Posterior vena cava (tissue), 2 donors: ENCODE measurements at places on chromosomes 11 and 22. TPM values are rescaled to one million over a fixed set of nuclear protein-coding genes. Genes with fewer than 3 reads are reported as not detected.

DNA sequence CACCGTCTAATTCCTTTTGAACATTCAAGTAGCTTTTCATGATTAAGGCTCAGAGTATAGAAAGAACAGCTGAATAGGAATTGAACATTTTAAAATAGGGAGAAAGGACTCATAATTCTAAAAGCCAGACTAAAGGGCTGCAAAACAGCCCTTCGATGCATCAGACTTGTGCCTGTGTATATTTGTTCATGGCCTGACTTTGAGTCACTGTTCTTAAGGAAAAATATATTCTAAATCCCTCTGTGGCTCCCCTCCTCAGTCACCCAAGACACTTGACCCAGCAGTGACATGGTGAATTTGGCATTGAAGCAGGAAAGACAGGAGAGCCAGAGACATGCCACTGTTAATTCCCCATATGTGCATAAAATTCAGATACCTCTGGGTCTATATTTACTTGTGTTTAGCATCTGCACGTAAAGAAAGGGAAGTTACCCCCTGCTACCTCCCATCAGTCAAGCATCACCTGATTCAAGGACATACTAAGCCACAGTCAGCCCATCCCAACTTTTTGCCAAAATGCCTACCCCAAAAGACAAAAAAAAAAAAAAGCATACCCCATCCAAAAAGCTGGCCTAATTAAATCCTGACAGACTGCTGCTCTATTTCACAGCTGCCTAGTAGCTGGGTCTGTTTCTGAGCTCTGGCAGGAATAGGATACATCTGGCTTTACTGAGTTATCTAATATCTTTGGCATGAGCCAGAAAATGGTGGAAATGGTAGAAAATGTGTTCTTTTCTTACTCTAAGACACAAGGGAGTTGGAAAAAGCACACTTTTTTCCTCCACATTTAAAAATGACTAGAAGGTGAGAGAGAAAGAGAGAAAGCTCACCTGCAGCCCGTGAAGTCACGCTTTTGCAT, 93.5 kb downstream of the COMMD9 start:
- no peak for DNase-seq

The IGF2 gene
- total RNA-seq = 323 TPM

GRCh38 chr11:20596205-20597153, 2.9 kb upstream of the SLC6A5 start:
- DNase-seq = no peak

DNA sequence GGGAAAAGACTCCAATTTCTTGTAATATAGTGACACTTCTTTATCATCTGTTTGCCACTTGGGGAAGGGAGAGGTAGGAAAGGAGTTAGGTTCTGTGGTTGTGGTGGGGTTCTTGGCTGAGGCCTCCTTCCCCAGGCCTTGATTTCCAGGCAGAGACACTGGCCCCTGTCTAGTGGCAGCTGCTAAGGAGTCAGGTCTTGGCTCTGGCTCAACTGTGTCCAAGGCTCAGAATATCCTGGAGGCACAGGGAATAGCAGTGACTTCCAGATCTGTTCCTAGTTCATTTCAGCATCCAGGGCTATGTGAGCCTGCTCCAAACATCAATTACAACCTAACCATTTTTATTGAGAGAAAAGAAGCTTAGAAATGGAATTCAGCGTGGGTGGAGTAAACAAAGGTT, 29.5 kb downstream of the PPFIBP2 start:
- no peak for DNase-seq

GRCh38 chr11:465896-466530, 15.9 kb downstream of the PTDSS2 start:
- DNase-seq = no peak

The PLEKHA7 gene
- total RNA-seq = 9.0 TPM

The SHANK3 gene
- total RNA-seq = 24.2 TPM

DNA sequence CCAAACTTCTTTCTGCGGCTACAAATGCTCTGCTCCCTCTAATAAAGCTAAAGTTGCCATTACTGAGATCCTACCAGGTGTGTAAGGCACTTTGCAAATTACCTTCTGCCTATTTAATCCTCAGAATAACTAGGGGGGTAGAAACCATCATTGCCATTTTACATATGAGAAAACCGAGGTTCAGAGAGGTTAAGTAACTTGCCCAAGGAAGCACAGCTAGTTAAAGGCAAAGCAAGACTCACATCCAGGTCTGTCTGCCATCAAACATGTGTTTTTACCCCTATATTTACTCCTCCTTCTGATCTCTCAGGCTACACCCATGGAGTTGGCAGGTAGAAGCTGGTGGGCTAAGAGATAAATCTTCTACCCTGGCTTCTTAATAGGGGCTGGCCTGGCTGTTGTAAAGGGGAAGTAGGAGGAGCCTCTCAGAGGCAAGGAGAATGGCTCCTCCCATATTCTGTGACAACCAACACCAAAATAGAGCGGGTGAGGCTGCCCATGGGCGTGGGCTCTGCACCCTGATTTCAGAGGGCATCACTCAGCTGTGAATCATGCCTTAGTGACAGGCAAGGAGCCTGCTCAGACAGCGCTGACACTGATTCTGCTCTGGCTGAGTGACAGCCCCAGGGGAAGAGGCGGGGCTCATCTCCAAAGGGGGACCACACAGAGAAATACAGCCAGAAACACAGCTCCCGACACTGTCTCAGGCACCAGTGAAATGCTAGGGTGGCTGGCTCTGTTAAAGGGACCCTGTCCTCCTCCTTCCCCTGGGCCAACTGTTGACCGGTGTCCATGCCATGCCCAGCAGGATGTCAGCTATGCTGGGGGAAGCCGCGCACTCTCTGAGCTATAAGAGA, 106.8 kb downstream of the ABTB2 start:
- peak; percentile 86 for DNase-seq

The PHF21B gene
- 0.38 TPM for total RNA-seq

GRCh38 chr22:27278946-27279345, 522.6 kb downstream of the MN1 start:
- DNase-seq = no peak

DNA sequence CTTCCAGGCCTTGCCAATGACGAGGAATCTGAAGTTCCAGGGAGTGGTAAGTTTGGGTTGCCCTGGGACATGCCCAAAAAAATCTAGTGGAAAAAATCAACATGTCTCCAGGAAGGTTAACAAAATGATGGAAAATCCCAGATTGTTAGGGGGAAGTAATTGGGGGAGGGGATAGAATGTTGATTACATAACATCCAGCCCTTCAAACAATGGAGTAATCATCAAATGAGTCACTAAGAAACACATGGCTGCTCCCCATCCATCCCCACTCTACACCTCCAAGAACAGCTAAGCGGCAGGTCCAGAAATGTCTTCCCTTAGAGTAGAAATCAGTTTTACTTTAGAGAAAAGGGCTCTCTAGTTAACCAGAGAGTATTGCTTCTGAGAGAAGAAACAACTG, 94.9 kb downstream of the ETS1 start:
- DNase-seq = no peak

DNA sequence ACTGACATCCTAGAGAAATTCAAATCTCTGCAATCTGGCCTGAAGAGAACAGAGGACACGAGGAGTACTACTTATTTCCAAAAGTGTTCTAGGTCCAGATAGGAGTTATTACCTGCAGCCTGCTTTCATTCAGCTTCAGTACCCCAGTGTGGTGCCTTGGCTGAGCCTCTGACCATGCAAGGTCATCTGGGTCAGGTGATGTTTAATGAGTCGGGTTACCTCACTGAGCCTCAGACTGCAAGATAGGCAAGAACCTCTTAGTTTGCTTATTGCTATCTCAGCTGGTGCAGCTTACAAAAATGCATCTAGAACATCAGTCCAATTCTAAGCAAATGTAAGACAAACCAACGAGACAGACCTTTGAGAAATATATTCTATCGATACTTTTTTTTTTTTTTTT, 9.5 kb upstream of the NF2 start:
- DNase-seq = no peak

The UBASH3B gene
- total RNA-seq = 13.0 TPM

DNA sequence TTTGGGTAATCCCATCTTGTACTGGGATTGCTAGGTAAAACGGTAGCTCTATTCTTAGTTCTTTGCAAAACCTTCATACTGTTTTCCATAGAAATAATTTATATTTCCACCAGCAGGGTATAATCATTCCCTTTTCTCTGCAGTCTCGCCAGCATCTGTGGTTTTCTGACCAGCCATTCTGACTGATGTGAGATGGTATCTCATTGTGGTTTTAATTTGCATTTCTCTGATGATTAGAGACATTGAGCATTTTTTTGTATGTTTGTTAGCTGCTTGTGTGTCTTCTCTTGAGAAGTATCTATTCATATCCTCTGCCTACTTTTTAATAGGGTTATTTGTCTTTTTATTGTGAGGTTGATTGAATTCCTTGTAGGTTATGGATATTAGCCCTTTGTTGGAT, 220.9 kb downstream of the PGR start:
- DNase-seq = no peak

DNA sequence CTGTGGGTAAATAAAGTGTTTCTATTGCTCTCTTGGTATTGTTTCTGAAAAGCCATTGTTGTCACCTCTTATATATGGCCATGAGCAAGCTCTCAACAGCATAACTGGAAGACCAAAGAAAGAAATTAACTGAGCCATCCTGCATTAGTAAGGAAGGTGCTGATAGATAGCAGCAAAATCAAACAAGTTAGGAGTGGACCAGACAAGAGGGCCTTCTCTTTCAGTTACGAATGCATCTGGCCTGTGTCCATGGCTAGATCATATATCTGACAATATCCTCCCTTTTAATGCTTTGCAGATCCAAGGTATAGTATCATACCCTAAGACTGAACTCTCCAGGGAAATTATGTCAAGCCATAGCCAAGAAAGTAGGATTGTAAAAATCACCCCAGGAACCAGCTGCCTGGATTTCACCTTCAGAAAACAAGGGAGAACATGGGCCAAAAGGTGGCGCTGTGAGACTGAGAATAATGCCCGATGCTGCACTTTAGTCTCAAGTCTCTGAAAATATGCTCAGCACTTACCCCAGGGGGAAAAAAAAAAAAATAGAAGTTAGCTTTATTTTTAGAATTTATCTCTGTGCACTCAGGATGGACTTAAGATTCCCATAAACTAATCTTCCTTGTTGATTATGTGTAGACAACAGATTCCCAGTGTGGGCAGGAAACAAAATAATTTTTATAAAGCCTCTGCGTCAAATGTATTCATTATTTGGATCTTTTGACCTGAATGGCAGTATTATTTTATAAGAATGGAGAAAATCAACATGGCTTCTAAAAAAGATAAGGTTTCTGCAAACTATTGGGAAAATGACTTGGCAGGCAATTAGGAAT, 415.1 kb downstream of the ETS1 start:
- DNase-seq = peak; percentile 91

DNA sequence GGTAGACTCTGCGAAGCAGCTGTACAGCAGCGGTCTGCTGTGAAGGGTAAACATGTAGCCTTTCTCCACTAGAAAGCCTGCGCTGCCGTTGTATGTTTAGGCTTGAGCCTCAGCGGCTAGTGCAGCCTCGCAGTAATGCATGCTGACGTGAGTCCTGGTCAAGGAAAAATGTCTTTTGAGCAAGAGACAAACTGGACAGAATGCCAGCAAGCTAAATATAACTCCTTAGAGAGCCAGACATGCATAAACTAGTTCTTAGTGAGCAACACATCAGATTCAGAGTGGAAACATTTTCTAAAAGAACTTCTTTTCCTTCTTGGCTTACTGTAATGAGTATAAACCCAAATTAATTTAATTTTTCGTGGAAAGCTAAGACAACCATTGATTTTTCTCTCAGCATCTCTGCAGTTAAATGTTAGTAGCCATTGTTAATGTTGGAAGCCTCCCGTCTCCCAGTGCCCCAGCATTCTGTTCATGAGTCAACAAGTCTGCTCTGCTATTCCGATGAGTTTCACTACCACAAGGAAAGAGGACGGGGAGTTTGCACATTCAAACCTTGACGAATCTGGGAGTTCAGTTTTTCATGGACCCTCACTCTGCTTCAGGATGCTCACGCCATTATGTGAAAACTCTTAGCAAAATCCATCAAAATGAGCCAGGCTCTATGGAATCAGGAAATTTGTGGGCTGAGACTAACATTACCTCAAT, 51.4 kb downstream of the JAM3 start:
- no peak for DNase-seq

DNA sequence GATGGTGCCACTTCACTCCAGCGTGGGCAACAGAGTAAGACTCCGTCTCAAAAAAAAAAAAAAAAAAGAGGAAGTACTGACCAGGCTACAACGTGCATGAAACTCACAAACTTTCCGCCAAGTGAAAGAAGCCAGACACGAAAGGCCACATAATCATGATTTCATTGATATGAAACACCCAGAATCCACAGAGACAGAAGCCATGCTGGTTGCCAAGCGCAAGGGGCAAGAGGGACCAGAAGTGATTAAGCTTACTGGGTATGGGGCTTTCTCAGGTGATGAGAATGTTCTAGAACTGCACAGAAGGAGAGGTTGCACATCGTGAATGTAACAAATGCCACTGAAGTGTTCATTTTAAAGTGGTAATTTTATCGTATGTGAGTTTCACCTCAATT, 60.9 kb downstream of the CELSR1 start:
- DNase-seq = no peak

- DNase-seq = no peak
Observed at GRCh38 chr11:95228081-95228749, 2.8 kb downstream of the SESN3 start.

GRCh38 chr11:69638941-69639681, 1.8 kb upstream of the CCND1 start:
- peak; percentile 98 for DNase-seq

DNA sequence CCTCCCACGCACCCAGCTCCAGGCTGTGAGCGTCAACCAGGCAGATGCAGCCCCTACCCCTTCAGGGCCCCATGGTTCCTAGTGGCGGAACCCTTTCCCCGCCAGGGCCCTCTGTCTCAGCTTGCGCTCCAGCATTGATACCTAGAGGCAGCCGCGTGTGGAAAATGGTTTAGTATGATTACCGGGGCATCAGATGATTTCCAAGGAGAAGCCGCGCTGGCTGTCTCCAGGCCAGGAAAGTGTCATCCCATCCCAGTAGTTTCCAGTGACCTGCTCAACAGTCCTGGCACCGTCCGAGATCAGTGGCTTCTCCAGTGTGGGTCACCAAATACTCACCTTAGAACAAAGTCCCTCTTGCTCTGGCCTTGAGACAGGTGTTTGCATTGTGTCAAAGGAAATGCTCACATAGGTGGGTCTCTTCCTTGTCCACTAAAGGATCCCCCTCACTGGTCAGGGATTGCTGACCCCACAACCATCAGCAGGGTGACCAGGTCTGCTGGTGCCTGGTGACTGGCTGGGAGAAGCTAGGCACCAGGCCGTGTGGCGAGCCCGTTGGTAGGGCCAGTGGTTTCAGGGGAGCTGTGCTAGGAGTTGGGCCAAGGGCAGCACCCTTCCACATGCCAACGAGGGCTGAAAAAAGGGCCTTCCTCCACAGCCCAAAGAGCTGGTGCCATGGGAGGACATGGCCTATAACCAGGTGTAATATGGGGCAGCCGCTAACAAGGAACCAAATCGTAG, 109.4 kb downstream of the MORC2 start:
- peak; percentile 51 for DNase-seq

The TYR gene
- total RNA-seq = not detected

DNA sequence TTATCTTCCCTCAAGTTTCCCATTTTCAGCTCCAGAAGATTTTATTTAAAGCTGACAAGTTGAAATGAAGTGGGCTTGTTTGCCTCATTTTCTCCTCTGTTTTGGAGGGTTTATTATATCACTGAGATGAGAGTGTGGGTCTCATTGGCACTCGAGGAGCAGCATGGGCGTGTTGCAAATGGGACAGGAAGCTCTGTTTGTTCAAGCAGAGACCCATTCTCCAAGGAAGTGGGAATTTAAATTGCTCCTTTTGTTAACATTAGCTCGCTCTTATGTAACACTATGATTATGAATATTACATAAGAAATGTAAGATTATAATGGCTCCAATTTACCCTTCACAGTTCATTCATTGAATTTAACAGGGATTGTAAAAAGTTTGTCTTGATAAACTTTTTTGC, 317.7 kb upstream of the CTSC start:
- no peak for DNase-seq

- DNase-seq = no peak
Observed at GRCh38 chr11:25535467-25536272, 796.3 kb upstream of the ANO3 start.
